ENCODE measurements at places on chromosomes 1 and 21.
A peak's percentile ranks its signal among the peaks of the same experiment; 100 is the strongest.

- no peak for DNase-seq
- H3K4me3 ChIP-seq, result no peak overlapping the region
- H3K4me1 ChIP-seq, result peaks cover 3% of the 10 kb centered on the region
- no peak overlapping the region for H3K27ac ChIP-seq
- no peaks in the 10 kb centered on the region for H3K27me3 ChIP-seq
- no peaks in the 10 kb centered on the region for H3K36me3 ChIP-seq
Observed at GRCh38 chr1:232452117-232452516, 177.8 kb downstream of the SIPA1L2 start.

DNA sequence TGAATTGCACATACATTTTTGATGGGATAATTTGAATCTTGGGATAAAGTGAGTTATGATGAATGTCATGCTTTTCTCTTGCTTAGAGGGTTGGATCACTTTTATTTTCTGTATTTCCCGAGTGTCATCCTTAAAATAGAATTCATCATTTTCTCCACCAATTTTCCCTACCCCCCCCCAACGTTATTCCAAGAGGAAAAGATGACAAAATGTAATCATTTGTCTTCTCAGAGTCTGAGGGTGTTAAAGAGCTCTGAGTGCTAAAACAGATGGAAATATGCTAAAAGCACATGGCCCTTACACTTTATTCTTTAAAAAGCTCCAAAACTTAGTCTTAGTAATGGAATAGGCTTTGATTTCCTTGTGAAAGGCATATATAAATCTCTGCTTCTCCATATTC, 81.4 kb downstream of the CHRM3 start:
- H3K36me3 ChIP-seq, result no peaks in the 10 kb centered on the region
- no peaks in the 10 kb centered on the region for H3K27me3 ChIP-seq
- H3K4me3 ChIP-seq, result no peak overlapping the region
- no peak for DNase-seq
- no peaks in the 10 kb centered on the region for H3K4me1 ChIP-seq
- no peak overlapping the region for H3K27ac ChIP-seq

DNA sequence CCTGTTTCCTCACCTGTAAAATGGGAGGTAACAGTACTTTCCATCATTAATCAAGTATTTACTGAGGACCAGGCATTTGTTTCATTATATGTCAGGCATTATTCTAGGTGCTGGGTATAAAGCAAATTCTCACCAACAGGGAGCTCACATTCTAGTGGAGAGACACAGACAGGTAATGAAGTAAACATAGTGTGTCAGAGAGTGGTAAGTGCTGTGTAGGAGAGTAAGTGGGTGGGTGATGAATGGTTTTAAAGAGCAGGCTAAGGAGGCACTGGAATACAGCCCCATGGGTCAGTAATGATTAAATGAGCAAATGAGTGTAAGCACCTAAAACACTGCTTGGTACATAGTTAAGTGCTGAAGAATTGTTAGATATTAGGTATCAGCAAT, 60.4 kb downstream of the DNTTIP2 start:
- H3K4me1 ChIP-seq, result peaks cover 17% of the 10 kb centered on the region
- no peak overlapping the region for H3K27ac ChIP-seq

DNA sequence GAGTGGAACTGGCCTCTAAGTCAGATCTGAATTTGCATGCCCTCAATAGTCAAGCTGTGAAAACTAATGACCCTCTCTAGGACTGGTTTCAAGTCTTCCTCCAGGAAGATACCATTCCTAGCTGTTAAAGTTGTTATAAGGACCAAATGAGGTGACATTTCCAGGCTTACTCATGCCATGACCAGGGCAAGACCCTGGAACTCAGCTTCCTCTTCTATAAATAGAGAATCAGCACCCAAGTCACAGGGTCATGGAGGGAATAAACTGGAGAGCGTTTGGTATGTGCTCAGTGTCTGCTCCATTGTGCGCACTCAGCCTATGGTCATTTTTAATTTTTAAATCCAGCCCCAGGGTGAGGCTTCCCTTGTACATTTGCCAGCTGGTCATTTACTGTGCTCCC, 2.5 kb downstream of the S100A9 start:
- no peak overlapping the region for H3K4me3 ChIP-seq
- H3K27ac ChIP-seq, result no peak overlapping the region
- no peaks in the 10 kb centered on the region for H3K36me3 ChIP-seq
- DNase-seq, result no peak
- peaks cover 5% of the 10 kb centered on the region for H3K4me1 ChIP-seq

GRCh38 chr21:34351786-34352241, 12.0 kb upstream of the KCNE2 start:
- H3K4me1 ChIP-seq, result peaks cover 9% of the 10 kb centered on the region
- no peak overlapping the region for H3K27ac ChIP-seq
- H3K4me3 ChIP-seq, result no peak overlapping the region
- H3K36me3 ChIP-seq, result no peaks in the 10 kb centered on the region
- peak; percentile 46 for DNase-seq

DNA sequence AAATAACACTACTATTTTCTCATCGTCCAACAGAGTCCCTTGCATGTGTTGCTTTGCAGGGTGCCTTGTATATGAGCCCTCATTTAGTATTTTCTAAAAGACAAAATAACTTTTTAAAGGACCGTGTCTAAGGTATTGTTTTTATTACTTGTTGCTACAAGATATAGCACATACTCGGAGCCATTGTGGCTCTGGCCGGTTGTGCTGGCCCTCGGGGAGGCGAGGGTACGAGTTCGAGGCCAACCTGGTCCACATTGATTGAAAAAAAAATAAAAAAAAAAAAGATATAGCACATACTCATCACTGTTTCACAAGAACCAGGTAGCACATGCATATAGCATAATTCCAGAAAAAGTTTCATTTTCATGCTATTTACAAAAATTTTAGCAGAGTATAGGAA, 869.2 kb downstream of the MRPL39 start:
- H3K27ac ChIP-seq, result no peak overlapping the region
- H3K4me1 ChIP-seq, result no peaks in the 10 kb centered on the region
- H3K4me3 ChIP-seq, result no peak overlapping the region
- H3K36me3 ChIP-seq, result no peaks in the 10 kb centered on the region

GRCh38 chr1:219792337-219793021, 135.9 kb downstream of the SLC30A10 start:
- H3K27me3 ChIP-seq, result peaks cover 11% of the 10 kb centered on the region
- no peak overlapping the region for H3K27ac ChIP-seq
- no peak for DNase-seq

- H3K4me3 ChIP-seq, result no peak overlapping the region
- DNase-seq, result no peak
- H3K27ac ChIP-seq, result no peak overlapping the region
- H3K4me1 ChIP-seq, result peaks cover 16% of the 10 kb centered on the region
- no peaks in the 10 kb centered on the region for H3K27me3 ChIP-seq
- H3K36me3 ChIP-seq, result peaks cover 20% of the 10 kb centered on the region
Observed at GRCh38 chr1:246364415-246364941, 142.6 kb downstream of the SMYD3 start.

- peaks cover 9% of the 10 kb centered on the region for H3K4me1 ChIP-seq
- no peak for DNase-seq
- H3K36me3 ChIP-seq, result no peaks in the 10 kb centered on the region
Observed at GRCh38 chr1:180631194-180631765, 542 bp upstream of the XPR1 start.

DNA sequence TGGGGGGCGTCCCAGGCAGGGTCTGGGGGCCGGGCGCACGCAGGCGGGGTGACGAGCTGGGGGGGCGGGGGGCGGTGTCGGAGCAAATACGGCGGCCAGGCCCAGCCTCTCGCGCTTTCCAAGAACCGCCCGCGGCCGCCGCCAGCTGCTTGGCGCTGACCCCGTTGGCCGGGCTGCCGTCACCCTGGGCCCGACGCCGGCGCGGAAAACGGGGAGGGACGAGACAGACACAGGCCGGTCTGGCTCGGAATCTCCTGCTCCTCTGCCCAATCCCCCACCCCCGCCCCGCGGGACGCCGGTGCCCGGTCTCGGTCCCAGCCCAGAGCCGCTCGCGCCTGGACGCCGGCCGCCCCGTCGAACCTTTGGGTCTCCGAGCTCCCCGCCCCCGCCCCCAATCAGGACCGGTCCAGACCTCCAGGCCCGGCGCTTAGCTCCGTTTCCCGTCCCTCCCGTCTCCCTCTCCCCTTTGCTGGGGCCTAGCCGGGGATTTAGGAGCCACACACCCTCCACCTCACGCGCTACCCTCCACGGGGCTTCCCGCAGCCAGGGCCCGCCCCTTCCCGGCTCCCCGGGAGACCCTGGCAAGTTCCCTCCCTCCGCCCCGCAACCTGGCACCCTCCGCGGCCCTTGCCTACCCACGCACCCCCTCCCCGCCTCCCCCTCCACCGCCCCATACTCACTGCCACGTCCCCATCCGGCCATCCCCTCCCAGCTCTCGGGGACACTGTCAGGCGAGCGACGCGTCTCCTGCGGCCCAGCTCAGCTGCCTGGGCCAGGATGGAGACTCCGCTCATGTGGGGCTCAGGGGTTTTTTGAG, 800 bp upstream of the MMP23B start:
- H3K4me3 ChIP-seq, result peak overlapping the region; percentile 58
- peaks cover 2% of the 10 kb centered on the region for H3K36me3 ChIP-seq
- H3K27me3 ChIP-seq, result peaks cover 4% of the 10 kb centered on the region
- peak; percentile 37 for DNase-seq

DNA sequence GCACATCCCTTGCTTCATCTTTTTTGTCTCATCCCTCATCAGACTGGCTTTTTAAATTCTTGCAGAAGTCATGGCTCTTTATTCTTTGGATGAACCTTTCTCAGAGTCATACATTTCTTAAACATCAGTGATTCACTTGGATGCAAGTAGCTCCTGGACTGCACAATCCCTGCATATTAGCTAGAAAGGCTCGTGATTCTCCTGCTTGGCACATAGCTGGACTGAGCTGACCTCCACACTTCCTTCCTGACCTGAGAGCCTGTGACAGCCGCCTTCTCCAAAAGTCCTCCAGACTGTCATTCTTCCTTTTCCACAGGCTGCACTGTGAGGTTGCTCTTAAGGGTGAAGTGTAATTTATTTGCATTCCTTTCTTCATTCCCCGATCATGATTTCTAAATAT, 109.4 kb downstream of the RGL1 start:
- no peak overlapping the region for H3K27ac ChIP-seq
- peaks cover 3% of the 10 kb centered on the region for H3K36me3 ChIP-seq
- H3K4me1 ChIP-seq, result peaks cover 33% of the 10 kb centered on the region
- H3K27me3 ChIP-seq, result no peaks in the 10 kb centered on the region
- no peak for DNase-seq

GRCh38 chr21:44628707-44629391, 2.0 kb downstream of the KRTAP10-9 start:
- DNase-seq, result no peak
- H3K27me3 ChIP-seq, result no peaks in the 10 kb centered on the region
- no peak overlapping the region for H3K4me3 ChIP-seq
- no peak overlapping the region for H3K27ac ChIP-seq
- H3K4me1 ChIP-seq, result peaks cover 30% of the 10 kb centered on the region
- H3K36me3 ChIP-seq, result peaks cover 26% of the 10 kb centered on the region

GRCh38 chr1:86429835-86430234, 5.9 kb downstream of the CLCA2 start:
- H3K4me1 ChIP-seq, result no peaks in the 10 kb centered on the region
- peaks cover 6% of the 10 kb centered on the region for H3K27me3 ChIP-seq
- no peak overlapping the region for H3K27ac ChIP-seq

GRCh38 chr1:33735624-33736023, 128.3 kb upstream of the HMGB4 start:
- DNase-seq, result no peak
- H3K36me3 ChIP-seq, result no peaks in the 10 kb centered on the region
- peaks cover 9% of the 10 kb centered on the region for H3K27me3 ChIP-seq

GRCh38 chr1:229664133-229664689, 38.2 kb downstream of the URB2 start:
- H3K4me1 ChIP-seq, result peaks cover 7% of the 10 kb centered on the region
- DNase-seq, result peak; percentile 97
- no peak overlapping the region for H3K4me3 ChIP-seq
- no peaks in the 10 kb centered on the region for H3K27me3 ChIP-seq
- peaks cover 38% of the 10 kb centered on the region for H3K36me3 ChIP-seq
- no peak overlapping the region for H3K27ac ChIP-seq

- H3K36me3 ChIP-seq, result no peaks in the 10 kb centered on the region
- no peak overlapping the region for H3K4me3 ChIP-seq
Observed at GRCh38 chr1:25610822-25611630, 5.6 kb upstream of the MAN1C1 start.

GRCh38 chr1:183029591-183030000, 6.4 kb downstream of the LAMC1 start:
- no peak overlapping the region for H3K4me3 ChIP-seq
- no peaks in the 10 kb centered on the region for H3K36me3 ChIP-seq

GRCh38 chr1:53349369-53349835, 21.5 kb upstream of the LRP8 start:
- H3K27me3 ChIP-seq, result no peaks in the 10 kb centered on the region
- DNase-seq, result no peak
- no peak overlapping the region for H3K27ac ChIP-seq
- H3K4me3 ChIP-seq, result no peak overlapping the region
- H3K36me3 ChIP-seq, result no peaks in the 10 kb centered on the region

GRCh38 chr21:46425571-46425970, 33.1 kb upstream of the DIP2A start:
- H3K27ac ChIP-seq, result peak overlapping the region; percentile 96
- peak overlapping the region; percentile 64 for H3K4me3 ChIP-seq
- DNase-seq, result peak; percentile 88
- peaks cover 11% of the 10 kb centered on the region for H3K36me3 ChIP-seq
- H3K27me3 ChIP-seq, result no peaks in the 10 kb centered on the region
- H3K4me1 ChIP-seq, result peaks cover 22% of the 10 kb centered on the region

- DNase-seq, result peak; percentile 47
- no peak overlapping the region for H3K4me3 ChIP-seq
Observed at GRCh38 chr1:28601696-28602095, 9.6 kb downstream of the RAB42 start.

- peak overlapping the region; percentile 70 for H3K4me3 ChIP-seq
- H3K36me3 ChIP-seq, result no peaks in the 10 kb centered on the region
- peak overlapping the region; percentile 94 for H3K27ac ChIP-seq
- DNase-seq, result no peak
Observed at GRCh38 chr1:235972311-235972689, 92.6 kb downstream of the NID1 start.

GRCh38 chr1:33928251-33928650, 64.4 kb downstream of the HMGB4 start:
- DNase-seq, result no peak
- H3K4me3 ChIP-seq, result no peak overlapping the region
- H3K27ac ChIP-seq, result no peak overlapping the region
- no peaks in the 10 kb centered on the region for H3K36me3 ChIP-seq
- H3K27me3 ChIP-seq, result peaks cover 7% of the 10 kb centered on the region

DNA sequence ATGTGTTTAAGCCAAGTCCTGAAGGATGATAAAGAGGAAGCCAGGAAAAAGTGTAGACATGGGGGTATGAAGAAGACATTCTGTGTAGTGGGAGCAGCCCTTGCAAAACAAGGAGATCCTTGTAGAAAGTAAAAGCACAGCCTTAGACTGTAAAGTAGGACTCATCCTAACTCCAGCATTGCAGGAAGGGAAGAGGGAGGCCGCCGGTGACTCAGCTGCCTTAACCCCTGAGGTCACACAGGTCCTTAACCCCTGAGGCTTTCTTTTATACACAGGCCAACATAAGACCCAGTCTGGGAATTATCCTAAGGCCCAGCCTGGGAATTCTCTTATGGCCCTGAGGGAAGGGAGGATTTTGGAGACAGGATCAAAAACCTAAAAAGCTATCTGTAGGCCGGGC, 18.0 kb downstream of the PGM1 start:
- H3K27me3 ChIP-seq, result no peaks in the 10 kb centered on the region
- H3K36me3 ChIP-seq, result no peaks in the 10 kb centered on the region
- no peak overlapping the region for H3K4me3 ChIP-seq
- no peak for DNase-seq
- no peak overlapping the region for H3K27ac ChIP-seq

GRCh38 chr1:1237874-1238701, 6.1 kb downstream of the B3GALT6 start:
- no peak overlapping the region for H3K27ac ChIP-seq
- peaks cover 12% of the 10 kb centered on the region for H3K36me3 ChIP-seq
- H3K4me3 ChIP-seq, result no peak overlapping the region
